GM23248 (cell line): ENCODE measurements at places on chromosomes 1 and 21. TPM values are rescaled to one million over a fixed set of nuclear protein-coding genes. Genes with fewer than 3 reads are reported as not detected.

GRCh38 chr1:229031481-229032341, 239.2 kb upstream of the RAB4A start:
- no peaks in the 10 kb centered on the region for H3K4me1 ChIP-seq
- H3K36me3 ChIP-seq = no peaks in the 10 kb centered on the region
- no peak overlapping the region for H3K4me3 ChIP-seq
- 0 out of 2 replicates have a peak, but pooled peaks cover 8% of the 10 kb centered on the region for H3K27me3 ChIP-seq
- no peak overlapping the region for H3K27ac ChIP-seq

DNASE2B gene
- total RNA-seq = not detected in 2 replicates

BARHL2 gene
- not detected in 2 replicates for total RNA-seq

GRCh38 chr1:67604778-67605177, 80.2 kb upstream of the GADD45A start:
- DNase-seq = no peak
- H3K27me3 ChIP-seq = no peaks in the 10 kb centered on the region
- H3K27ac ChIP-seq = no peak overlapping the region
- H3K4me1 ChIP-seq = no peaks in the 10 kb centered on the region
- H3K36me3 ChIP-seq = no peaks in the 10 kb centered on the region
- H3K4me3 ChIP-seq = no peak overlapping the region

CSF3R gene
- not detected in 2 replicates for total RNA-seq

DNA sequence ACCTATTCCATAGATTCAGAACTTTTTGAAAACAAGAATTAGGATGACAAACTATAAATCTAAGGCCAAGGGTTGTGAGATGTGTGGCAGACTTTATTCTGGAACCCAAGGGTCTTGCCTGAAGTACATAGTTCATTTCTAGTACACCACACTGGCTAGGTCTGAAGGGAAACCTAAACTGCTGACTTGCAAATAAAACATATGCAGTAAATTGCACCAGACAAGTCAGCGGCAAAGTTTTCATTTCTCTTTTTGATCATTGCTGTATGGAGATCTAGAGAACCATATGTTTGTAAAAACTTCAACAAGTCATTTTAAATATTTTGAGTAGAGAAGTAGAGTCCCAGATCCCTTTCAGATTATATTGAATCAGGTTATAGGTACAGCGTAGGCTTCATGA, 43.9 kb downstream of the TNFSF4 start:
- DNase-seq = no peak
- no peak overlapping the region for H3K4me3 ChIP-seq
- H3K36me3 ChIP-seq = no peaks in the 10 kb centered on the region

DNA sequence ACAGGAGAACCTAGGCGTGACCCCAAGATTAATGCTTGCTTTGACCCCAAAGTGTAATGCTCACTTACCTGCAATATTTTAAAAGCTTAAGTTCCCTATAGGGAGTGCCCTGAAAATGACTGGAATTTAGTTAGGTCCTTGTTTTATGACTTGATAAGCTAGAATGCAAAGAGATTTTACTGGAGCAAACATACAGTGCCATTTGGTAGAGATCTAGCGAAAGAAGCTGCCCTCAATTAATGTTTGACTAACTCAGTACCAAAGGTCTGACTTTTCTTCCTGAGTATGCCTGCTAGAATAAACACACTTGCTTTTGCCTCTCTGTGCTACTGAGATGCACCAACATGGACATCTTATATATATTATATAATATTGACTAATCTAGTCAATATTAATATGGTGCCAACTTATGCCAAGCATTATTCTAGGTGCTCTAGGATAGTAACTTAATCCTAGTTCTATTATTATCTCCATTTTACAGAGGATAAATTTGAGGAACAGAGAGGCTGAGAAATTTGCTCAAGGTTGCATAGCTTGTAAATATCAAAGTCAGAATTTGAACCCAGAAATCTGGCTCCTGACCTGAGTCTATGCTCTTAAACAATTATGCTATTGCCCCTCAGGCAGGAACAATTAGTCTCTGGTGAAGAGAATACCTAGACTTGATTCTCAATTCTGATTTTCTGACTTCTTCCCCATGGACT, 18.2 kb downstream of the S100A10 start:
- DNase-seq = no peak
- no peak overlapping the region for H3K27ac ChIP-seq
- no peak overlapping the region for H3K4me3 ChIP-seq
- no peaks in the 10 kb centered on the region for H3K27me3 ChIP-seq
- no peaks in the 10 kb centered on the region for H3K36me3 ChIP-seq
- H3K4me1 ChIP-seq = peaks cover 41% of the 10 kb centered on the region

DNA sequence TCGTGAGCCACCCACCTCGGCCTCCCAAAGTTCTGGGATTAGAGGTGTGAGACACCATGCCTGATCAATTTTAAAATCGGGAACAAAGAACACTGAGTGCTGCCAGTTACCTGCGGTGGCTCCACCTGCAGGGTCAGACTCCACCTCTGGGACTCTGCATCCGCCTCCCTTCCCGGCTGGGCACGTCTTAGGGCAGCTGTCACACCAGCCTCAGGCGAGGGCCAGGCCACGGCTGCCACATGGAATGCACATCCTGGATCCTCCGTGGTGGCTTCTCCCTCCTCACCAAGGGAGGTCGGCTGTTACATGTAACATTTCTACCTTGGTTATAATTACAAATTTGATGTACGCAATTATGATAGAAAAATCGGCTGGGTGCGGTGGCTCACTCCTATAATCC, 5.9 kb upstream of the MXRA8 start:
- H3K36me3 ChIP-seq = no peaks in the 10 kb centered on the region
- H3K4me1 ChIP-seq = peaks cover 28% of the 10 kb centered on the region
- no peaks in the 10 kb centered on the region for H3K27me3 ChIP-seq
- H3K4me3 ChIP-seq = no peak overlapping the region

DNA sequence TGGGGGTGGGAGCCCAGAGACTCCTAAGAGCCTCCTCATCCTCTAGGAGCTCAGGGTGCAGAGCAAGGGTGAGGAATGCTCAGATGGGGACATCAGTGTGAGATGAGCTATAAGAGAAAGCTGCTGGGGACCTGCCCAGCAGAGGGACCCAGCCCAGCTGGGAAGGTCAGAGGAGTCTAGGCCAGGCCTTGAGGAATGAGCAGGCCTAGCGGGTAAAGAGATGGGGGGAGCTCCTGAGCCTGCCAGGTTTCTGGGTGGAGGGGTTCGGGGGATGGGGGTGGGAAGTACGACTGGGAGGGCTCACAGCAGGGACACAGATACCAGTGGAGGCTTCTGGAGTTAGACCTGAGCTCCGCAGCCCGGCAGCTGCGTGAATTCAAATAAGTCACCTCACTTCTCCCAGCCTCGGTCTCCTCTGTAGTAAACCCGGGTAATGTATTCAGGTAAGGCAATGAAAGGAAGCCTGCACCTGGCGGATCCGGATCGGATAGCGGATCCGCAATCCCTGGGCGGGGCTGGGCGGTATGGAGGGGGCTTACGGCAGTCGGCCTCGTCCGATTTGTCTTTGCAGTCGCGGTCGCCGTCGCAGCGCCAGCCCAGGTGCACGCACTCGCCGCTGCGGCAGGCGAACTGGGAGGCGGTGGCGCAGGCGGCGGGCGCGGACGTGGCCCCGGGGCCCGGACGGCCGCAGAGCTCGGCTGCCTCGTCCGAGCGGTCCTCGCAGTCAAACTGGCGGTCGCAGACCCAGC, 38.0 kb upstream of the MAGOH start:
- H3K27me3 ChIP-seq = no peaks in the 10 kb centered on the region
- H3K27ac ChIP-seq = no peak overlapping the region
- H3K4me3 ChIP-seq = no peak overlapping the region

DNA sequence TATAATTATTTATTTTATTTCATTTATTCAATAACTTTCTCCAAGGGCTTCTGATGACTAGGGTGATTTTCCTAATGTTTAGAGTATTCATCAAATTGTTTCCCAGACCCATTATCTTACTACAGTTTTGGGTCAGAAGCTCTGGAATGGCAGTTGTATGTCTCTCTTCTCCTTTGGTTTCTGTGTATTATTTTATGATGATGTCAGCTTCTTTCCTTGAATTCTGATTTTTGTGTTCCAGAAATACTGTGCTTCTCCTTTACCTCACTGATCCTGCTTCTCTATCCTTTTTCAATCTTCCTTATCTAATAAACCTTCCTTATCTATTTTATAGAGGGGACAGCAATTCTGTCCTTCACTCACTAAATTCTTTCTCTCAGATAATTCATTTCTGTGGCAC, 48.8 kb downstream of the LRRC8B start:
- H3K27ac ChIP-seq = no peak overlapping the region
- H3K27me3 ChIP-seq = no peaks in the 10 kb centered on the region
- H3K4me3 ChIP-seq = no peak overlapping the region
- H3K4me1 ChIP-seq = no peaks in the 10 kb centered on the region

DNA sequence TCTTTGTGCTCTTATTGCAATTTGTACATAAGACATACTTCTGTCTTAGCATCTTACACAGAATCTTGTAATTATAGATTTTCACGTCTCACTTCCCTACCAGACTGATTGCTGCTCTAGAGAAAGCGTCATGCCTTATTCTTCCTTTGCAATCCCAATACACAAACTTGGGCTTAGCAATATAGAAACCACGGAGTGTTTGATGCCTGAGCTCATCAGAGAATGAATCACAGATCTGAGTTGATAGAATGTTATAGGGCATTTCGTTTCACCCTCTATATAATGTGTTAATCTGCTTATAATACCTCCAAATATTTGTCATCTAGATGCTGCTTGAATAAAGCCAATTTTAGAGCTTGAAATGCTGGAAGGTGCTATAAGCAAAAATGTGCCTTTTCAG, 6.6 kb downstream of the FMO1 start:
- no peak overlapping the region for H3K27ac ChIP-seq
- H3K4me3 ChIP-seq = no peak overlapping the region
- no peaks in the 10 kb centered on the region; the same call in 1 of the 2 replicates for H3K4me1 ChIP-seq
- H3K36me3 ChIP-seq = no peaks in the 10 kb centered on the region
- peaks cover 22% of the 10 kb centered on the region for H3K27me3 ChIP-seq
